ENCODE measurements at places on chromosomes 1 and 21. TPM values are rescaled to one million over a fixed set of nuclear protein-coding genes. Genes with fewer than 3 reads are reported as not detected.

- no peak for DNase-seq
Observed at GRCh38 chr1:37323486-37324377, 150.6 kb upstream of the ZC3H12A start.

GRCh38 chr1:161021165-161021969 lies 415 bp upstream of the F11R start:
- DNase-seq = peak; percentile 99

DNA sequence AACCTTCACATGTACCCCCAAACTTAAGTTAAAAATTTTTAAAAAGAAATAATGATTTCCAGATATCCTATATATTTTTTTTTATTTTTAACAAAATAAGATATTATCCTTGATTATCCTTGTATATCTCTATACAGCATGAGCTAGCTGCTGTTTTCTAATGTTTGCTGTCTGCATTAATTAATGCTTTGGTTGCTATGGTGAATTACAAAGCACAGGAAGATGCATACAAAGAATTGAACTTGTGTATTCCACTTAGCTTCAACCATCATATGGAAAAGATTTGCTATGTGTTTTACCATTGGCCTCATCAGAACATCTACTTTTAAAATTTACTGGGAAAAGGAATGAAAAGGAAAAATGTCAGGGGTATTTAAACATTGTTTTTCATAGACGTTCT lies 35.4 kb downstream of the VPS45 start:
- no peak for DNase-seq

DNA sequence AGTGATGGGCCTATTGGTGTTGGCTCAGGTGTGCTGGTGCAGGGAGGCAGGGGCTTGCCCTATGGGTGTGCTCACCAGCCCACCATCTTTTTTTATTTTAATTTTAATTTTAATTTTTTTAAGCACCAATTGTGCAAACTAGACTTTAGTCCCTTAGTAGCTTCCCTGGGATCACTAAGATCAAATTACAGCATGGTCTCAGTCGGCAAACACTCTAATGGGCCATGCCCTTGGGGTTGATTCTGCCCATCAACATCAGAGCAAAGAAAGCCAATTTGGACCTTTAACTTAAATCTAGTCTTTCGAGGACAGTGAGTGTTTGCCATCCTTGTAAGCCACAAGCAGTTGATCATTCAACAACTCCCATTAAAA lies 64.7 kb upstream of the KCNE2 start:
- no peak for DNase-seq

GRCh38 chr1:68181165-68181556 lies 51.2 kb downstream of the WLS start:
- DNase-seq = no peak

DNA sequence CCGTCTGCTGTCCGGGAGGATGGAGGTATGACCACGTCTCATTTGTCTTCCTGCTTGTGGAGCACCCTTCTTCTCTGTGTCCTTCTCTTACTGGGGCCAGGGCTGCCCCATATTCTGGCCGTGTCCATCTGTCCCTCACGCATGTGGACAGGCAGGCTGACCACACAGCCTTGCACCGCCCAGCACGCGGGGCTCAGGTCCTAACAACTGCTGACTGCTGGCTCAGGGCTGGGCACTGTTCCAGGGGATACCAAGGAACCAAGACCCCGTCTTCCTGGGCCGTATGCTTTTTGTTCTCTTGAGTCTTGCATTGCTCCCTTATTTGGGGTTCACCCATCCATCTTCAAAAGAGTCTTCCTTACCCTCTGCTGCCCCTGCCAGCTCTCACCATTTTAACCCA lies 17.5 kb upstream of the SPSB1 start:
- no peak for DNase-seq

GRCh38 chr1:186670297-186671135 lies 9.7 kb downstream of the PTGS2 start:
- no peak for DNase-seq

GRCh38 chr1:160755911-160756848 lies 17.1 kb downstream of the SLAMF7 start:
- no peak for DNase-seq

DNA sequence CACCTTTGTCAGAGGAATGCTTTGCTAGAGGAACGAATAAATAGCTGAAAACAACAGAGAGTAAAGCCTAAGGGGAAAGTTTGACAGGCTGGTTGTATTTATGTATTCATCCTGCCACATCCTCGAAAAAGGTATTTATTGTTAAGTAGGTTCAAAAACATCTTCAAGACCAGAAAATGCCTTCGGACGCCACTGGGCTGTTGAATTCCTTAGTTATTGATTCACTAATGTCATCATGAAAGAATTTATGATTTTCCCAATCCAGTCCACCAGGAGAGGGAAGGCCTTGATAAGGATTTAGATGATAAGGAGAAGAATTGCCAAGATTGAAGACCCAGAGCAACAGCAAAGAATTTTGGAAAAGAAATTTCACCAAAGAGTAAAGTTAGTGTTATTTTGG lies 35.2 kb upstream of the MAB21L3 start:
- DNase-seq = no peak

- DNase-seq = no peak
Observed at GRCh38 chr1:104945406-104945805, 1195.7 kb downstream of the AMY1C start.

DNA sequence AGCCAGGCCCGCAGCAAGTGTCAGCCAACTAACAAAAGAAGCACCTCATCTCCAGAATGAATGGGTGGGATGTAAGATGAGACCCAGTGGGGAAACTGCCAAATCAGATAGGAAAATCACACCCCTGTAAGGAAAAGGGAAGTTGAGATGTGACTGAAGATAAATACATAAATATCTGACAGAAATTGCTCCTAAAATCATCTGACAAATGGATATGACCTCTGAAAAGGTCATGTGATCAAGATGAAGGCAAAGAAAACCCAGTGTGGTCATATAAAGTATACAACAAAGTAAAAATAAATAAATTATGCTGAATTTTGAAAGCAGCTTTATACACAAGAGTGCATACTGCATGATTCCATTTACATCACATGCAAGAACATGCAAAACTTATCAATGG lies 12.7 kb downstream of the SIPA1L2 start:
- no peak for DNase-seq

- DNase-seq = no peak
Observed at GRCh38 chr1:41312991-41313645, 48.1 kb upstream of the FOXO6 start.

DNA sequence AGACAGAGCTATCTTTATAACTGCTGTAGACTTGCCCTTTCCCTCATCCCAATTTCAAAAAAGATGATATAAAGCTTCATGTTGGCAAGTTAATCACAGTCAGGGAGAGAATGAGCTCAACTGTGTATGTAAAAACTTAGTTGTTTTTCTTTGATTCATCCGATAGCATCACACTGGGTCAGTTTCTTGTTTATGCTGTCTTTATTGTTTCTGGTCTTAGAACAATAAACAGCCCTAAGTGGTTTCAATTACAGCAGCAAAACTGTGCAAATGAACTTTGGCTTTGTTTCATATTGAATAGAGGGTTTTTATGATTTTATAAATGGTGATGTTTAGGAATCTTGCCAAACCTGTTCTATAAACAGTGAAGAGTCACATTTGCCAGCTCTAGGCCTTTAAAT lies 423.8 kb upstream of the CXADR start:
- DNase-seq = no peak

GRCh38 chr1:229629261-229629660 lies 3.2 kb downstream of the URB2 start:
- DNase-seq = no peak

DNA sequence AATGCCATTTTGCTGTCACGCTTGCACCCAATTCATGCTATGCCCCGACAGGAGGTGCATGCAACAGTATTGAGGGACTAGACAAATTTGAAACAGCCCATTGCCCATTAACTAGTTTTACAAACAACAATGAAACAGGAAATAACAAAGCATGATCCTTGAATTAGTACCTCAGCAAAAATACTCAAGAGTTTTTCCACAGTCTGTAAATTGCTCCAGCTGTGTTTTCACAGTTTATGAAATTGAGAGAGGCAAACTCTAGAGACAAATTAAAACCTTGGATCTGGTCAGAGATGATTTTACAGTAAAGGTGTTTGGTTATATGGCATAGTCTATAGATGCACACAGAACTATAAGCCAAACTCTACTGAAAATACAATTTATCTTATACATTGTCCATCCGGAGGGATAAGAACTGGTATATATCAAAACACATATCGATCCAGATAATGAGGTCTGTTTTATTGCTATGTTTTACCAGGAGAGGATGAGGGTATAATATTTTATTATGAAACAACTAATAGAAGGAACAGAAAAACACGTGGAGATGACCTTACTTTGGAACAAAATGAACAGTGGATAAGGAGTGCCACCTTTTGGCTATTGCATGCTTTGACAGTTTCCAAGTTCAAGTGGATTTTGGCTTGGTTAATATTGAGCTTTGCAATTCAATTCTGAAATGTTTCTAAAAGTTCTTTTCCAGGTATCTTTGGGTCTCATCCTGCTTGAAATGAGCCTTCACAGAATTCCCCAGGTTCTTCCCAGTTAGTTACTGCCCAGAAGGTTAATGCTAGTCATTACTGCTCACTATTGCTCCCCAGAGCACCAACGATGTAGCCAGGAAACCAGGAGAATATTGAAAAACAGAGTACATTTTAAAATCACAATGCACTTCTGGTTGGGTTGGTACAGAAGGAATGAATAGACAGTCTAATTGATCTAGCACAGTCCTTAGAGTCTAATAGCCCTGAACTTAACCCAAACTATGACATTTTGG lies 45.7 kb downstream of the ZC3H11B start:
- DNase-seq = no peak

GRCh38 chr1:106406114-106406513 lies 650.4 kb upstream of the PRMT6 start:
- no peak for DNase-seq

DNA sequence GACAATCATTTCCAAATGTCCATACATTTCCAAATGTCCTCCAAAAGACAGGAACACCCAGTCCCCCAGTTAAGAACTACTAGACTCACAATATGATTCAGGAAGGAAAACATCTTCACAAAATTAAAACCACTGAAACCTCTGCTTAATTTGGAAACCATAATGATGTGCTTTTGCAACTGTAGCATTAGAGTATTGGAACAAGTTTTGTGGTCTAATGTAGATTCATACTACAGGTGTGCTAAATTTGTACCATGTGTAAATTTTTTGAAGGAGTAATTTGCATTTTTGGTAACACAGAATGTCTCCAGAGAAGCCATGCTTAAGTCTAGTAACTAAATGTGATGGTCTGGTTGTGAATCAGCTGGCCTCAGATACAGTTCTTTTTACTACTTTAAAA lies 129.6 kb downstream of the DPYD start:
- DNase-seq = no peak

- no peak for DNase-seq
Observed at GRCh38 chr1:177024623-177025022, 139.9 kb downstream of the ASTN1 start.

DNA sequence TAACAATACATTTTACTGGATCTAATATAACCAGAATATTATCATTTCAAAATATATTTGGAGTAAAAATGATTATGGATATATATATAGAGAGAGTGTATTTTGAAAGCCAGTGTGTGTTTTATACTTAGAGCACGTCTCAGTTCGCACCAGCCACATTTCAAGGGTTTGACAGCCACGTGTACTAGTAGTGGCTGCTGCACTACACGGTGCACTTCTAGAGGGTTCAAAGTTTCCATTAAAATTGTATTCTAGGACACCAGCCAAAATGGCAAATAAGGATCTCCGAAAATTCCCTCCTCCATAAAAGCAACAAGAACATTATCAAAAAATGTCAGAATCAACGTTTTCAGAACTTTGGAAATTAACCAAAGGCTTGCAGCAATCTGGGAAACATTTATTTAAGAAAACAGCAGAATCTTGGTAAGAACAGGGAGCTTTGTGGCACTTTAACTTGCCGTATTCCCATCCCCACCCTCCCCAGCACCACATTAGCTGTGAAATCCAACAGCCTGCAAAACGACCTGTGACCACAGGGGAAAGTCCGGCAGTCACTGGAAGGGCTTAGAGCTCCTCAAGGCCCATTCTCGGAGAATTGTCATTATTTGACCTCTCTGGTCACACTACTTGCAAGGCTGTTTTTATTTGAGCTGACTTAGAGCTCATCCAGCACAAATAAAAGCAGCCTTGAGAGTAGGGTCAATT lies 33.5 kb upstream of the MRPS6 start:
- DNase-seq = peak; percentile 65

DNA sequence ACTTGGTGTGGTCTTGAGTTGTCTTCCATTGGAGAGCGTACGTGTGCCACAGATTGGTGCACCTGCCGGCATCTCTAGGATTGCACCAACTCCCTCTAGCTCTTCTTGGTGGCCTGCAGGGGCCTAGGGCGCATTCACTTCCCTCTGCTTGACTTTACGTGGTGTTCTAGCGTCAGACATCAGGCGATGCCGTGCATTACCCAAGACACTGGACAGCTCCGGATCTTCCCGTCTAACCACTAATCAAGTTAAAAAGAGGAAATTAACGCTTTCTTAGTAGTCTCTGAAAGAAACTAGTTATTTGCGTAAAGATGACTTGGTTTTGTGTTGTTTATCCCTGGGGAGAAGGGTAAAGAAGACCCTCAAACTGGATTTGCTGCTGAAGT lies 510 bp upstream of the IL10RB start:
- no peak for DNase-seq

DNA sequence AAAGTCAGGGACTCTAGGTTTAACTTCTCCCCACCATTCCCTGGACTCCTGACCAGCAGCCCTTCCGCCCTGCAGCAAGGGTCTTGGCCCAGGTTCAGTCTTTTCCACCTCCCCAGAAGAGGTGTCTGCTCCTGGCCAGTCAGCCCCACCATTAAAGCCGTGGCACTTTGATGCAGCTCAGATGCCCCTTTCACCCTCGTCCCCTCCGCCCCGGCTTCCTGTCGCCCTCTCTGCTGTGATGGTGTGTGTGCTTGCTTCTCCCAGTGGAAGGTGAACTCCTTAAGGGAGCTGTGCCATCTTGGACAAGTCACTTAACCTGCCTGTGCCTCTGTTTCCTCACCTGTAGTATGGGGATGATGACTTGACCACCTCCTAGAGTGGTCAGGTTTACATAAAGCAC lies 17.8 kb upstream of the TTC4 start:
- no peak for DNase-seq

The DTL gene
- 0.10 TPM for total RNA-seq

The DIO1 gene
- 39.4 TPM for total RNA-seq

The MX1 gene
- 8.5 TPM for total RNA-seq

The AGBL4 gene
- total RNA-seq = 2.2 TPM

The CIART gene
- total RNA-seq = 5.3 TPM

The ACTL8 gene
- not detected for total RNA-seq

The NUP210L gene
- total RNA-seq = 0.10 TPM

The GSTM5 gene
- 0.10 TPM for total RNA-seq

The USP24 gene
- 17.7 TPM for total RNA-seq

The LRIG2 gene
- 4.9 TPM for total RNA-seq

The ADAMTS5 gene
- total RNA-seq = 0.48 TPM

The C1orf167 gene
- total RNA-seq = not detected

The BEST4 gene
- total RNA-seq = 0.10 TPM

The HP1BP3 gene
- total RNA-seq = 71.9 TPM

The TMEM52 gene
- total RNA-seq = 11.3 TPM

The RHEX gene
- 0.43 TPM for total RNA-seq

All from left lobe of liver (tissue), 2 donors.